Ureter (tissue), 1 donor: ENCODE measurements at places on chromosomes 4 and X. TPM values are rescaled to one million over a fixed set of nuclear protein-coding genes. Genes with fewer than 3 reads are reported as not detected.

DNA sequence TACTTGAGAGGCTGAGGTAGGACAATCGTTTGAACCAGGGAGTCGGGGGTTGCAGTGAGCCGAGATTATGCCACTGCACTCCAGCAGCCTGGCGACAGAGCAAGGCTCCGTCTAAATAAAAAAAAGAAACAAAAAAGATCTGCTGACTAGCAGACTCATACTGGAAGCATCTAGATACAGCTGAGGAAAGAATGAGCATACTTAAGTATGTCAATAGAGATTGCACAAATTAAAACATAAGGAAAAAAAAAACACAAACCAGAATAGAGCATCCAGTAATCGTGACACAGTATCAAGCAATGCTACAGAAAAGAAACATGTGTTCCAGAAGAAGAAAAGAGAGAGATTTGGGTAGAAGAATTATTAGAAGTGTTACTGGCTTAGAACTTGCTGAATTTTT is 105.5 kb upstream of the SPOCK3 start:
- no peak for DNase-seq

DNA sequence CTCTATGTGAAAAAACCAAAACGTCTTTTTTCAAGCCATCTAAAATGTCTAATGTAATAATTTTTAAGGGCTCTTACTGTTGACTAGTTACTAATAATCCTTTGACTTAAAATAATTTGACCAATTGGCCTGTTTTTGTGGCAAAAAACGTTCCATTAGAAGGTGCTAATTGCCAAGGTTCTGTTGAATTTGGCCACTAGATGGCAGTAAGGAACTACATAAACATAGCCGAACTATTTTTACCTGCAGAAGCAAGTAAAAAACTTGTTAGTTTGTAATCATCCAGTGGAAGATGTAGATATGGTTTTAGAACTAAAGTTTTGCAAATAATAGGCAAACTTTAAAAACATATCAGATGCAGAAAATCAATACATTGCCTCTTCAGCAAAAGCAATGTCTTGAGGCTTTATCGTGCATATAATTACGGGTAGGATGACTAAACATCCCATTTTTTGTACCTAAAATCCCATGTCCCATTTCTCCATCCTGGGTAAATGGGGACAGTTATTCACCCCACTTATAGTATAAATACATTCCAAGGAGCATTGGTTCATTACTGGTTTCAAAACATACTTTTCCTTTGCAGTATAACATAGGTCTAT is 57.6 kb downstream of the PROM1 start:
- DNase-seq: no peak

- no peak for DNase-seq
These were observed 70.7 kb downstream of the DOCK11 start for GRCh38 chrX:118566359-118566758.

The CC2D2A gene
- total RNA-seq: 21.6 TPM

The CRMP1 gene
- 1.3 TPM for total RNA-seq

The BTC gene
- 8.3 TPM for total RNA-seq
